ENCODE measurements at places on chromosomes 1 and 21. TPM values are rescaled to one million over a fixed set of nuclear protein-coding genes. Genes with fewer than 3 reads are reported as not detected.

A3GALT2 gene
- total RNA-seq, result not detected

GNAT2 gene
- total RNA-seq, result not detected

ASCL5 gene
- not detected for total RNA-seq

PTPRC gene
- 6.9 TPM for total RNA-seq

HCRTR1 gene
- 0.67 TPM for total RNA-seq

All from left ventricle myocardium superior (tissue), 1 donor.